ENCODE measurements at places on chromosomes 4 and X.

GRCh38 chrX:46317163-46317562 is 228.1 kb downstream of the ZNF674 start:
- DNase-seq, result no peak

- DNase-seq, result no peak
Observed at GRCh38 chr4:101074326-101074725, 273.0 kb downstream of the PPP3CA start.

GRCh38 chrX:140503238-140503601 is 1.6 kb downstream of the SOX3 start:
- DNase-seq, result peak; percentile 1

- no peak for DNase-seq
Observed at GRCh38 chr4:21083413-21083812, 383.2 kb downstream of the PACRGL start.

DNA sequence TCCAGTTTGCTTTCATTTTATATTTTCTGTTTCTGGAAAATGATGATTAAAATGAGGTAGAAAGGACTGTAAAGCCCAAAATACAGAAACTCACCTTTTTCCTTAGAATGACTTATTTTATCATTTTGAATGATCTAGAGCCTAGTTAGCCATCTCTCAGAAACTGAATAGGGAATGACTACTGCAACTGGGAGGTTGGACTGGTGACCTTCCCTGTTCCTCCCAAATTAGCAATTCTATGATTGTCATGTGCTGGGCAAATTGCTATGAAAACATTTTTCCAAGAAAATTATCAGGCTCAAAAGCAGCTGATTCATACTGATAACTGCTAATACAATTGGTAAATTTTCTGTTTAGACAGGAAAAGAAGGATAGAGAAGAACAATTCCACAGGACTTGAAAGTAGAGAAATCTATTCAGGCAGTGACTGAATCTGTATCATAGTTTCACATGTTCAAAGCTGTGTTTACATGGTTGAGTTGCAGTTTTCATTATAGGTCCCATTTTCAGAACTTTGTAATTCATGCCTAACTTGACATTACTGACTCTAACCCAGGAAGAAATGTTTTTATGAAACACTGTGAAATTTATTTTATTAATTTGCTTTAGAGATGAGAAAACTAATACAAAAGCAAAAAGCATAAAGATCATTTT is 43.4 kb upstream of the SEC24B start:
- DNase-seq, result no peak

All from brain pericyte (primary cell).